Endothelial cell of umbilical vein (primary cell): ENCODE measurements at places on chromosomes 13 and 19. TPM values are rescaled to one million over a fixed set of nuclear protein-coding genes. Genes with fewer than 3 reads are reported as not detected.

Gene ACTMAP
- polyA plus RNA-seq, result 5.2 and 5.3 TPM in 2 replicates

Gene ZNF135
- polyA plus RNA-seq, result 1.5 TPM in 2 replicates

Gene CDKN2D
- polyA plus RNA-seq, result 9.2 and 9.8 TPM in 2 replicates

Gene LHFPL6
- 13.1 and 19.4 TPM in 2 replicates for polyA plus RNA-seq

Gene PEX11G
- 1.9 and 2.4 TPM in 2 replicates for polyA plus RNA-seq

Gene STARD13
- polyA plus RNA-seq, result 8.0 and 11.0 TPM in 2 replicates

Gene IL17D
- polyA plus RNA-seq, result 4.0 and 5.5 TPM in 2 replicates

Gene SOX1
- not detected in 2 replicates for polyA plus RNA-seq

Gene UBL5
- polyA plus RNA-seq, result 839 and 1,226 TPM in 2 replicates

Gene PSG6
- not detected in 2 replicates for polyA plus RNA-seq

Gene SHD
- polyA plus RNA-seq, result not detected in 2 replicates

Gene LAIR1
- polyA plus RNA-seq, result not detected in 2 replicates

Gene NTF4
- not detected in 2 replicates for polyA plus RNA-seq

Gene CFAP97D2
- polyA plus RNA-seq, result 0.13 TPM in 1 of 2 replicates, not detected in the other

Gene PNMA8C
- polyA plus RNA-seq, result not detected in 2 replicates

Gene NBEA
- 2.6 and 3.0 TPM in 2 replicates for polyA plus RNA-seq

Gene IGFL2
- not detected in 2 replicates for polyA plus RNA-seq

Gene ZNF98
- not detected in 2 replicates for polyA plus RNA-seq

Gene VSTM2B
- not detected in 2 replicates for polyA plus RNA-seq

Gene MAMSTR
- 0.57 and 0.94 TPM in 2 replicates for polyA plus RNA-seq

Gene CEACAM20
- polyA plus RNA-seq, result 0.06 TPM in 2 replicates

Gene HCST
- not detected in 2 replicates for polyA plus RNA-seq

Gene CCDC194
- polyA plus RNA-seq, result 0.11 and 0.12 TPM in 2 replicates

Gene ZNF419
- 5.1 and 6.4 TPM in 2 replicates for polyA plus RNA-seq
